ENCODE measurements at places on chromosomes 1 and 21.
A peak's percentile ranks its signal among the peaks of the same experiment; 100 is the strongest.

GRCh38 chr1:217133958-217134856, 411.0 kb upstream of the ESRRG start:
- no peak for DNase-seq

DNA sequence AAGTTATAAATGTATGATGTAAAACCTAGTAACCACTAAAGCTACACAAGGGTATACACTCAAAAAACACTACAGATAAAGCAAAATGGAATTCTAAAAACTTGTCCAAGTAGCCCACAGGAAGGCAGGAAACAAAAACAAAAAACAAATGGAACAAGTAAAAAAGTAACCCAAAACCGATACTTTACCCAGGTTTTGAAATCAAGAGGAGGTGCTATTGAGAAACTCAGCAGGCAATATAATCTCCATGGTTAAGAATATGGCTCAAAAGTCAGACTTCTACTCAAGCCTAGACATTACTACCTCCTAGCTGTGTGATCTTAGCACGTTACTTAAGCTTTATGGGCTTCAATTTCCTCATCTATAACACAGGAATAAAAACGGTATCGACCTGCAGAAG, 13.3 kb downstream of the RBBP5 start:
- DNase-seq = no peak

DNA sequence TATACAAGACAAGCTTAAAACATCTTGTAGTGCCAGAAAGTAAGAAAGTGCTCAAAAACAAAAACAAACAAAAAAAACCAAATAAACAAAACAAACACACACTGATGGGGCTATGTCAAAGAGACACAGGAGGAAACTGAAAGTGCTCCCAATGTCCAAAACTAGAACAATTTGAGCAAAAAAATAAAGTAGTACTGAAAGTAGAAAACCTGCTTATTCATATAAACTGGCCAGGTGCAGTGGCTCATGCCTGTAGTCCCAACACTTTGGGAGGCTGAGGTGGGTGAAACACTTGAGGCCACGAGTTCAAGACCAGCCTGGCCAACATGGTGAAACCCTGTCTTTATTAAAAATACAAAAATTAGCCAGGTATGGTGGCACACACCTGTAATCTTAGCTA, 129.9 kb downstream of the GLUL start:
- DNase-seq = no peak

GRCh38 chr1:112509005-112509659, 367 bp downstream of the WNT2B start:
- peak; percentile 56 for DNase-seq

Measured in GM13977 (cell line).